ENCODE measurements at places on chromosomes 5 and 9.

GRCh38 chr9:8842402-8843193 lies 1043.0 kb upstream of the DMAC1 start:
- DNase-seq, result no peak

DNA sequence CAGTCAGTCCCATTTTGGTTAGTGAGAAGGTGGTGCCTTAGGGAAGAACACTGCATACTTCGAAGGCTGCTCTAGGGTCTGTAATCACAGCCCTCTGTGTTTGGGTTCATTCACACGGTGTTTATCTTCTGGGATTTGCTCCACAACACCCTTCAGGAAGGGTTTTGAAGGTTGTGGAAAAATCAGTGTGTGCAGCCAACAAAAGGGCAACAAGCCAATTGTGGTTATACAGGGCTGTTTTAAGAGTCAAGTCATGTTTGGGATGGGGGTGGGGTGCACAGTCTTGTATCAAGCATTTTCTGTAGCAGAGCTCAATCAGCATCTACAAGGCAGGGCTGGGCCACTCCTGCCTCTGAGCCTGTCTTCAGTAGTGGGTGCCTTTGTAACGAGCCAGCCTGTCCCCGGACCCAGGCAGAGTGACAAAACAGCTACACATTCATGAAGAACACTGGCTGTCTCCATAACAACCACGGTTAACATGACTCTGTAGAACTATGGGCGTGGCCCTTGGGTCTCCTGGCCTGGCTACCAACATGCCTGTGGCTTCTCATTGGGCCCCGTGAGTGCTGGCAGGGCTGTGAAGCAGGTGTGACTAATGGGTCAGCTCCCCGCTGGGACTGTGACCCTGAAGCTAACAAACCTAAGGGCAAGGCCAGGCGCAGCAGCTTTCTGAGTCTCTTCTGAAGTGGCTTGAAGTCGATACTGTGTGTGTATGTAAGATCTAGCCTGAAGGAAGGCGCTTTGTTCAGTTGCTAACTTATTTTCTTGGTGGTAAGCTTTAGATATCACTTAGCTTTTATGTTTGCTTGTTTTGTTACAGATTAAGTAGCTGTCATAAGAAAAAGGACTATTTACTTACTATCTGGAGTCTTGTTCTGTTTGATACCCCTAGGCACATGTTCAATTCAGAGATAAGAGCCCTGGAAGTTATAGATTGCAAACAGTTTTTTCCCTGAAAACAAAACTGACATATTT lies 27.9 kb upstream of the GOLM1 start:
- peak; percentile 75 for DNase-seq

GRCh38 chr9:109328978-109329637 lies 8.2 kb upstream of the EPB41L4B start:
- DNase-seq, result no peak

- DNase-seq, result no peak
Observed at GRCh38 chr5:37771731-37772130, 68.1 kb downstream of the GDNF start.

DNA sequence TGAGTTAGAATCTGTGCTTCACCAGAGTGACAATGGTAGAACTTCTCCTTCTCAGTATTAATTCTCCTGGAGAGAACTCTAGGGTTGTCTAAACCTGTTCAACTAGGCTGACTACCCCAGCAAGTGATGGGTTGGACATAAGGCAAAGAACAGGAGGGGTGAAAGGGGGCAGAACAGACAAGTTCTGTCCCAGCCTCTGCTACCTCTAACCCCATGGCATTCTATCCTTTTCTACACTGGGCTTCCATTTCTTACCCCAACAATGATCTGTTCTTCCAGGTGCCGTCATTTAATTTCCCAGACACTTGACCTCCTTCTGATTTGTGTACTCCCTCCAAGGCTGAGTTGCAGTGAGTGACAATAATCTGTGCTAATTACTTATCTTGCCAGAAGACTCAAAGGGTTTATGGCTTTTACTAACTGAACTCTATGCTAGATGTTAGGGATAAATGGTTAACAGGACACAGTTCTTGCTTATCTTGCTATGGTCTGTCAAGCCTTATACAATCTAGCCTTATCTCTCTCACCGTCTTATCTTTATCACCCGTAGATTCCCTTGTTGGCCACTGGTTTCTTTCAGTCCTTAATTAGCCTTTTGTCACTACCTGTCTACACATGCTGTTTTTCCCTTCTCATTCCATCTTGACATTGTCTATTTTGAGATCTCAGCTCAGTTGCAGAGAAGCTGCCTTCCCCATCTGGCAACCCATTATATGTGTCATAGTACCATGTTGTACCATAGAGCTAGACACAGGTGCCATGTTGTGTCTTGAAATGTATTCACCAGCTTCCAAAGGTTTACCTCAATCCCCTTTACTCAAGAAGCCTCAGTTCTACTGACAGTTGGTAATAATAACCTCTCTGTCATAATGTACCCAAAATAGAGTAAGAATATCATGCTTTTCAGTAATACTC lies 10.0 kb upstream of the MATR3 start:
- no peak for DNase-seq

- no peak for DNase-seq
Observed at GRCh38 chr9:128886211-128886891, 4.4 kb downstream of the LRRC8A start.

GRCh38 chr9:68970151-68970550 lies 43.8 kb downstream of the PRKACG start:
- DNase-seq, result no peak

- no peak for DNase-seq
Observed at GRCh38 chr5:7425830-7426229, 29.9 kb downstream of the ADCY2 start.

GRCh38 chr5:9545992-9546851 lies at the start of gene SEMA5A:
Gene SEMA5A, minus strand, starts transcription at chr5:9546075. Its CDS starts 166,129 bp downstream, at chr5:9379946.
- peak; percentile 43 for DNase-seq

DNA sequence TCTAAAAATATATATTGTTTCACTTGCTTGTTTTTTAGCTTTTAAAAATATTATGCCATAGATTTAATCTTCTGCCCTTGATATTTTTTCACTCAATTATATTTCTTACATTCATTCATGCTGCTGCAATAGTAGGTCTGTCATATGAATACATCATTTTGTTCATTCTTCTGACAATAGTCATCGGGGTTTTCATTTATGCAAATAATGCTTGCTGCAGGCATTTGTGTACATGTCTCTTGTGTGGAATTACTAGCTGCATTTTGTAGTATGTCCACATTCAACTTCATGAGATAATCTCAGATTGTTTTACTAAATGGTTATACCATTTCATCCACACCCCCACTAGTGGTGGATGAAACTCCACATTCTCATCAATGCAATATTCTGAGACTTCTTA lies 5.3 kb upstream of the PLPP1 start:
- no peak for DNase-seq

- peak; percentile 76 for DNase-seq
Observed at GRCh38 chr9:92634712-92635605, 35.0 kb downstream of the IPPK start.

DNA sequence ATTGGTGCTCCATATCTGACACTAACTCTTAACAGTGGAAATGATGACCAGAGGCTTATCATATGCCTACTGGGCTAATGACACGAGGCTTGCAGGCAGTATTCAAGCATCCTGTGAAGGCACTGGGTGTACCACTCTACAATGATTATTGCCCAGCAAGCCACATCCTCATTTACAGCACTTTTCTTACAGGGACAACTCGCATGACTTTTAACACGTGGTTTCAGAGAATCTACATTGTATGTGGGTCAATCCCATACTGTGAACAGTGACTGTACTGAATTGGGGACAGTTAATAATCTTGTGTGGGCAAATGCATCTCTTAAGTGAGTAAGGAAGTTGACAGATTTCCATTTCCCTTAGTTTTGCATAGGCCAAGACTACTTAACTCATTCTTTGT lies 260.0 kb downstream of the TRPM3 start:
- no peak for DNase-seq

DNA sequence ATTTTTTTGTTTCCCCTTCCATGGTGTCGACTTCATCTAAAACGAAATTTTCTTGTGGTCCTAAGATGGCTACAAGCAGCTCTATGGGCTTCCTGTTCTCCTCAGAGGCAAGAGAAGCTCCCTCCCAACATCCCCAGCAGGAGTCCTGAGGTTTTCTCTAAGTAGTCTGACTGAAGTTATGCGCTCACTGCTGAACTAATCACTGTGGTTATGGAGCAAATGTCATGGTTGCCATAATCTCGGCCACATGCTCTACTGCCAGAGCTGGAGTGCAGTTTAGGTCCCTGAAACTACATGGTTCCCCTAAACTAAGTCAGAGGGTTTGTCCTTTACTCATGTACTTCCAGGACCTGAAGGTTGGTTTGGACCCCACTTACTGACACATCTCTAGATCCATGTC lies 68.0 kb upstream of the MAMDC2 start:
- no peak for DNase-seq

GRCh38 chr5:108636135-108636853 lies 111.4 kb upstream of the FER start:
- no peak for DNase-seq

- DNase-seq, result no peak
Observed at GRCh38 chr9:37309136-37309535, 113.4 kb upstream of the GRHPR start.

GRCh38 chr9:9387511-9388115 lies 1225.2 kb downstream of the PTPRD start:
- no peak for DNase-seq

DNA sequence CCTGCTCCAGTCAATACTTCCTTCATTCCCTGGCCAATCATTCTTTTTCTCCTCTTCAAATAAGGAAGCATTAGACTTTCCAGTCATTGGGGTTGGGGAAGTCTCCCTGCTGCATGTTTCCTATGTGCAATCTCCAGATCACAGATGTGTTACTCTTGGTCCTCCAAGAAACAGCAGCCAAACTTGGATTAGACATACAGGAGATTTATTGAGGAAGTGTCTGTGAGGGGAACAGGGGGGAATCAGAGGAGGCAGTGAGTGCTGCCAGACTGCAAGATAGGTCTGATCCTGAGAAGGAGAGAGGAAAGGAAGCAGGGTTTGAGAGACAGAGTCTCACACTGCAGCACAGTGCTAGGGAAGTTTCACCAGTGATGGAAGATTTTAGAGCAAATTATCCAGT lies 40.6 kb upstream of the SLIT3 start:
- DNase-seq, result no peak

DNA sequence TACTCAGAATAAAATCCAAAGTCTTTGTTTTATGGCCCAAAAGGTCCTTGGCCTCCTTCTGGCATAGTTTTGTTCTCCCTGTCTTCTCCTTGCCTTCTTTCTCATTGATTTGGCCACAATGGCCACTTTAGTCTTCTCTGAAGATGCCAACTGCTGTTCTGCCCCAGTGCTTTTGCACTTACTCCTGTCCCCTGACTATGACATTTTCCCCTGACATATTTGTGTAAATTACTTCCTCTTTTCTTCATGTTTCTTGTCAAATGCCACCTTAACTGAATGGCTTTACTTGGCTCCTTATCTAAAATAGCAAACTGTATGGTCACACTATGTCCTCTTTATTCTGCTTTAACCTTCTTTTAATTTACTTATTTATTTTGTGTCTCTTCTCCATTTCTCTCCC lies 484.7 kb upstream of the ARRDC3 start:
- DNase-seq, result no peak

DNA sequence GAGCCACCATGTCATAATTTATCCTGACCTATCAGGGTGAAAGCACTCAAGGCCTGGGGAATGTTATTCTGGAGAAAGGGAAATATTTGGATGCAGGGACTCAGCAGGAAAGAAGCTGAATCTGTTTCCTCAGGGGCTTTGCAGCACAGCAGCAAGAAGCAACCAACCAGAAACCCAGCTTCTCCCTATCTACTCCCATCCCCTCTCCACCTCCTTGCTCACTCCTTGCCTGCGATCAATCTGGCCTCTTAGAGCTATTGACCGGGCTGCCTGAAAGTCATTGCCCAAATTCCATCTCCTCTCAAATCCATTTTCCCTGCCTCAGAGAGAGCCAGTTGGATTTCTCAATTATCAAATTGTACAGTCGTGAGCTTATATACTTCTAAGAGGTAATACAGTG lies 542.0 kb upstream of the TRPC7 start:
- DNase-seq, result no peak

- DNase-seq, result no peak
Observed at GRCh38 chr5:55220433-55221185, 6.5 kb downstream of the MCIDAS start.

DNA sequence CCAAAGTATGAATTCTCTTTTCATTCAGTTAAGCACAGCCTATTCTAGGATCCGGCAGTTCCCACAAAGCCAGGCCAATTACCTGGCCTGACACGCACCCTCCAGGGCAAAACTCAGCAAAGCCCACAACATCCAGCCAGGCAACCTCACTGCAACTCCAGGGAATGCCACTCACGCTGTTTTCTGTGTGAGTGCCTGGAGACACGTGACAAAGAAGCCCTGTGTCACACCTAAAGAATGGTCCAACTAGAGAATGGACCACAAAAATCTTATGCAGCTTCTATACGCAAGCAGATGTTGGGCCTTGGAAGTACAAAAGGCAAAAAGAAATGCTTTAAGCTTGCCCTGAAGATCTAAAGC lies 20.2 kb downstream of the RETREG1 start:
- DNase-seq, result no peak

Data from progenitor cell of endocrine pancreas (in vitro differentiated cells).